ENCODE measurements at places on chromosomes 12 and 14.

DNA sequence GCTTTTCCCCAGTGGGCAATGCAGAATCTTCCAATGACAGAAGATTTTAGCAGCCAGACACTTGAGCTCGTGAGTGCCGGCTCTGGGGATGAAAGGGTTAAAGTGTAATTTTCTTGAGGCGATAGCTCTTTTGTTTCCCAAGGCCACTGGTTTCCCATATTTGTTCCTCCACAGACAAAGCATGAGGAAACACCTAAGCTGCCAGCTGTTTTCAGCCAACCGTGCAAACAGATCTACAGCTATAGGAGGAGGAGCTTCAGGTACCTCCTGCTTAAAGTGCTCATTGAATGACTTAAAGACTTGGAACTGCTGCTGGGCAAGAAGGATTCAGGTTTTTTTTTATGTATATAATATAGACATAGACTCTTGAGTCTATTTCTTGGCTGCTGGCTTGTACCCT is 1311.5 kb downstream of the TMEM121 start:
- DNase-seq = no peak

DNA sequence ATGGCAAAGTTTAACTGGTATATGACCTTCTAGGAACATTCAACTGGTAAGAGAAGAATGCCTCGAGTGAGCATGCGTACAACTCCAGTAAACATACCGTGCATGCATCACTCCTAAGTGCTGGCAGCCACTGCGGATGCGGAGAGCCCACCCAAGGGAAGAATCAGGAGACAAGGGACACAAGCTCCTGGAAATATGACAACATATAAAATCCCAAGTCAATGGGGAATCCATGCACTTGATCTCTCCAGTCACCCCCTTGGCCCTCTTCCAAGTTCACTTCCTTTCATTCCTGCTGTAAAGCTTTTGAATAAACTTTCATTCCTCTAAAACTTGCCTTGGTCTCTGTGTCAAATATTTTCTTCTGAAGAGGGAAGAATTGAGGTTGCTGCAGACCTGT is 168.7 kb upstream of the TMCC3 start:
- DNase-seq = no peak

DNA sequence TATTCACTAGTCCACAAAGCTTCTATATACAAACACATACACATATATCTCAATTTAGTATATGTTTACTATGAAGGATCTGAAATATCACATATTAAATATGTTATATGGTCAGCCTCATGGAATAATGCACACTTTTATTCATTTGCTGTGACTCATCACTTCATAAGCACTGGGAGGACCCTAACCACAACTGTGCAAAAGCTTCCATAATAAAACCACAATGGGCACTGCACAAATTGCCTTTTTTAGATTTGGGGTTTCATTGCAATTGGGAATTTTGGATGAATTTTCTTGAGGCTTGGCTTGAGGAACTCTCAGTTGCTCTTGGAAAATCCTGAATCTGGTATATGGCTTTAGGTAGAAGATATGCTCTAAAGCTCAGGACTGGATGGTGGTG is 399.4 kb downstream of the C12orf75 start:
- DNase-seq = no peak

- no peak for DNase-seq
Measured at GRCh38 chr12:75528692-75529091, 17.3 kb upstream of the KRR1 start.

Measured in large intestine (tissue), 12 donors.